ENCODE measurements at places on chromosomes 4 and X. TPM values are rescaled to one million over a fixed set of nuclear protein-coding genes. Genes with fewer than 3 reads are reported as not detected.

The FAM47A gene
- total RNA-seq, result not detected

The ANKRD50 gene
- total RNA-seq, result 20.6 TPM

The CASK gene
- 41.0 TPM for total RNA-seq

The ENPP6 gene
- 0.98 TPM for total RNA-seq

The FAM3A gene
- 59.9 TPM for total RNA-seq

The MAGEA10 gene
- total RNA-seq, result not detected

The GC gene
- not detected for total RNA-seq

The MAGEC1 gene
- total RNA-seq, result not detected

The MAGEB1 gene
- total RNA-seq, result not detected

DNA sequence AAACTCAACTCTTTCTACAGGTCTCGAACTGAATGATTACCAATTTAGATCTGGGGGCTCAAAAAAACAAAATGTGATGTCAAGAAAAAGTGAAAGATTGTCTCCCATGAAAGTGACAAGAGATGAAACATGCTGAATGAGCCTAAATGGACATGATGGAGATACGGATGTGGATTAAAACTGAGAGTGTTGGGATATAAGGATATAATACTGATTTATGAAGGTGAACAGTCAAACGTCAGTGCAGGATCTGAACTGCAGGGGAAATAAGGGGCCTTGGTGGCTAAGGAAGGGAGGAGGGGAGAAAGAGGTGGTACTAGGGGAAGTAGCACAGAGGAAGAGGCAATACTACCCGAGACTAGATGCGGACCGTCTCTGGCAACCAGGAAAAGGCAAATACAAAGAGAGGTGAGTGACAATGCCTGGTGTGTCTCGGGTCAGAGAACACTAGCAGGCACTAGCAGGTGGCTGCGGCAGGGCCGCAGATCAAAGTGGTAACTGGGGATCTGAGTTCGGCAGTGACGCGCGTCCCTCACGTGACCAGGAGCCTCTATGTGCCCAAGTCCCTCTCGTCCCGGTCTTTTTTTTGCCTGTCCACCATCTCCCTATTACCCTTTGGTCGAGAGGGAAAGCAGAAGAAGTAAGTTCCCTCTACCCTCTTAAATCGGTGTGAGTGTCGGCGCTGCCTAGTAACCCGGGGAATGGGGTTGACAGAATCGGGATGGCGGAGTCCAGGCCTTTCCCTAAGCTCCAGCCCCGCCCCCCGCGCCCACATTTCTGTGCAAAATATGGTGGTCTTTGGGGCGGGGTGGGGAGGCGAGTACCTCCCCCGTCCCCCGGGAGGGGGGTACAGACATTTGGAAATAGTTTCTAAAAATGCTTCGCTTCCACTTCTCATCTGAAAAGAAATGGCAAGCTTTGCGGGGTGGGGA, at the start of gene TCEAL1:
TCEAL1 (plus strand) TSS at position 590 of the 932 bp plus-strand sequence. CDS start 942 bp downstream, outside the sequence.
- no peak for DNase-seq

- no peak for DNase-seq
Observed at GRCh38 chr4:41120297-41121217, 93.8 kb downstream of the APBB2 start.

- no peak for DNase-seq
Observed at GRCh38 chr4:55004831-55005230, 120.6 kb downstream of the KDR start.

- DNase-seq, result no peak
Observed at GRCh38 chr4:174357321-174357720, 73.6 kb downstream of the CEP44 start.

DNA sequence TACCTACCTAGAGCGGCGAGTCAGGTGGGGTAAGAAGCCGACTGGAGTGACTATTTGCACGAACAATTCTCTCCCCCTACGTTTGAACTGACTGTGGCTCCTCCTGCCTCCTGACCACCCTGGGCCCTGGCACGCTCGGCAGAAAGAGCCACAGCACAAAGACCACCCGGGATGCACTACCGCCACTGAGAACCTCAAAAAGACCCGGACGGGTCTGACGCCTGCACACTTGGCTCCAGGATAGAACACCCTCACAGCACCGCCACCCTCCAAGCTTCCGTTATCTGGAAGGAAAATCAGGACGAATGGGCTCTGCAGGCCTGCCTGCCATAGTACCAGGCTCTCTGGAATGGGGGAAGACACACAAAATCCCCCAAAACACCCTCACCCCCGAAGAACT, 2.2 kb downstream of the LRPAP1 start:
- no peak for DNase-seq

- DNase-seq, result no peak
Observed at GRCh38 chr4:80788798-80789197, 241.7 kb upstream of the BMP3 start.

DNA sequence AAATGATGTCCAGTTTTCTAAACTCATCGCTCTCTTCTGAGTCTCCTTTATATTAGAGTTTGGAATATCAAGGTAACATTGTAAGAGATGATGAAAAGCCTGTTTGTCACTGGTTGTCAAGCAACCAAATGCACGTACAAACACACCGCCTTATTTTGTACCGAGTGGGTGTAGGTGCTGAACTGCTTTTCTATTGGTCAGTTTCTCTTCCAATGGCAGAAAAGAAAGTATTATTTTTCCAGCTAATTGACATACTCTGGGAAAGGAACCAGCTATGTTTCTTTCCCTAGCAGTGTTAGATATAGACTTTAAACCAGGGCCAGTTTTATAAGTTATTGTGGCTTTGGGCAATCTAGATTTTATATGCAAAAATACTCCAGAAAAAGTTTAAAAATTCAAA, 6.6 kb upstream of the PPM1K start:
- no peak for DNase-seq

DNA sequence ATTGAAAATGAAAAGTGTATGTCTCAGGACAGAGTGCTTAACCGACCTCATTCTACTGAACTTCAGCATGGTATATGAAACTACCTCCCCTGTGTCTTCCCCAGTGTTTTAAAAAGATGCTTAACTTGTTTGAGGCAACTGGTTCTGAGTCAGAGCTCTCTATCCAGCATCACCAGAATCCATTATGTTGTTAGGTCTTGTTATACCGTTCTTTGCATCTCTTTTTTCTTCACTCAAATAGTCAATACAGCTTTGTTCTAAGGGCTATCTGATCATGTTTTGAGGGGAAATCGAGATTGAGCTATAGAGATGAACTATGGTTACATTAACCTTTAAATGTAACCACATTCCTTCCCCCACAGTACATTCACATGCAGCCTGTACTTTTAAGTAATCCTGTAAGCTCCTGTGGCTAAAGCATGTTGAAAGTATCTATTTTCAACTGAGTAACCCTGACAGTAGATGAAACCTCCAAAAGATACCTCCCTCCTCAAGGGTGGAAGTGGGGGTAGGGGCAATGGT, 514.4 kb downstream of the RPA4 start:
- DNase-seq, result no peak

- DNase-seq, result no peak
Observed at GRCh38 chr4:8110071-8110986, 48.3 kb downstream of the ABLIM2 start.

DNA sequence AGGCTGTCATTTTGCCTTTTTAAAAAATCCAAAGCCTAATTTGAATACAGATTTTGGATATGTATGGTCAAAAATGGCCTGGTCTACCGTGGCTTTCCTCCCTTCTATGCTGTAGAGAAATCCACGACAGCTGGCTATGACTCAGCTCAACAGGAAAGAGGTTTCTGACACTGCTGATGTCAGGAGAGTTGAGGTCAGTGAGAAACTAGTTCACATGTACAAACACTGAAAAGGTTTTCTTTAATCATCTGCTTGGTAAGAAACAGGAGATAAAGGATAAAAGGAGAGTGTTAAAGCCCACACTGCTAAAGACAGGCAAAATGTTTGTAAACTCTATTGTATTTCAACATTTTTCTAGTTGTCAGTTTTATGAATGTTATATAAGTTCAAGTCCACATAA, 113.9 kb downstream of the NYX start:
- DNase-seq, result no peak

- DNase-seq, result no peak
Observed at GRCh38 chr4:140116442-140117104, 37.4 kb downstream of the MAML3 start.

GRCh38 chr4:1042352-1043055, 31.1 kb downstream of the FGFRL1 start:
- DNase-seq, result no peak

DNA sequence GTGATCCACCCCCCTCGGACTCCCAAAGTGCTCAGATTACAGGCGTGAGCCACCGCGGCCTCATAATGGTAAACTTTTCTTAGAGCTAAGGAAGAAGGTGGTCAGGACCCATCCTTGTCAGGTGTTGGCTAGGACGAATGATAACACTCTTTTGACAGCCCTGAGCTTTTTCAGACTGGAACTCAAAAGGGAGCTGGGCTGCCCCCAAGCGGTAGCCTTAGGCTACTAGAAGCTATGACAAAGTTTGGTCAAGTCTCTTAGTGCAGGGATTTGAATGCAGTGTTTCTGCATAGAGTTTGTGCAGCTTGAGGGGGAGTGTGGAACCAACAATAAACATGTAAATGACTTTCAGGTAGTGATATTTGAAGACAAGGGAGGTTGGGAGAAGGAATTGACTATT, 11.8 kb upstream of the HSD17B10 start:
- DNase-seq, result no peak

DNA sequence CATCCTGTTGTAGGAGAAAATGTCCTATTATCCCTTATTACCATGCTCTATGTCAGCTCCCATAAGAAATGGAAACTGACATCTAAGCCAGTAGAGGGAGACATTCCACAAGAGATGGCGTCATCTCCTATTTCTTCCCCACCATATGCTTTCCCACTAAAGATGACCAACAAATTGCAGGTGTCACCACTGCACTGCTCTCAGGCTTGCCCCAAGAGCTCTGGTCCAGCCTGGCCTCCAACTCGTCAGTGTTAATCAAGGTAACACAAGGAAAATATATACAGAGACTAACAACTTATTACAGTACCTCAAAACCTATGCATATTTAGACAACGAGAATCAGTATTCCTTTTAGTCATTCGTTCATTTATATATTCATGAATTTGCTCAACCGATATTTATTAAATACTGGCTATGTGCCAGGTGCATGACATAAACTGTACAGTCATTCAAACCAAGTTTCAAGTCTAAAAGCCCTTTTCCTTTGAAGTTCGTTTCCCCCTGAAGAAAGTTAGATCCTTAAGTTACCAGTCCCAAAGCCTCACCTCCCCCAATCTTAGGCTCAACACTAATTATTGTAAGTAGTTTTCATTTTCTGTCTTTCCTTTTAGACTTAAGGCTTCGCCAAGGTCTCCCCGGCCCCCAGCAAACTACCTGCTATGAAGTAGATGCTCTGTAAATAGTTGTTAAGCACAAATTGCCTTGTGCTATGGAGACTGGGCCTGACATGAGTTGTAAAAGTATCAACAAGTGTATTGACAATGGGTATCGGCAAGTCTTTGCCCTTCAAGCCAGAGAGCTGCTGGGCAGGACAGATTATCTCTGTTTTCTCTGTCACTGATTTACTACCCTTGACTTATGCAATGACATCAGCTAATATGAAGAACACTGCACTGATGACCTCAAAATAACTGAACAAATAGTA, 3.1 kb upstream of the FGB start:
- DNase-seq, result no peak

GRCh38 chr4:85448906-85449890, 25.8 kb upstream of the ARHGAP24 start:
- no peak for DNase-seq

GRCh38 chrX:153378607-153379006, 22.5 kb downstream of the PNMA6E start:
- DNase-seq, result no peak

GRCh38 chrX:36035550-36035949, 116.0 kb downstream of the CFAP47 start:
- no peak for DNase-seq

DNA sequence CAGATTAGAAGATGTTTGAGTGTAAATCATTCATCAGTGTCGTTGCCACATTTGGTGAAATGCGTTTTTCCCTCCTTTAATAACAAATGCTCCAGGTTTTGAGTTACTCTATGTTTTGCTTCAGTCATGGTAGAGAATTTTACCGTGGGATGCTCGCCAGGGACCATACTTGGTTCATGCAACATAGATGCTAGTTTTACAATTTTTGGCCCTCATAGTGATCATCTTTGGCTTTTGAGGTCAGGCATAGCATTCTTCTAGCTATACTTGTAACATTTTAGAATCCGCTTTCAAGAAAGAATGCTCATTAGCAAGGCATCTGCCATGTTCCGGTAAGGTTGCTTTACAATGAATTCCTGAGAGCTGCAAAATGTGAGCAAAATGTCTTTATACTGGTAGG, 147.2 kb downstream of the SPCS3 start:
- no peak for DNase-seq

DNA sequence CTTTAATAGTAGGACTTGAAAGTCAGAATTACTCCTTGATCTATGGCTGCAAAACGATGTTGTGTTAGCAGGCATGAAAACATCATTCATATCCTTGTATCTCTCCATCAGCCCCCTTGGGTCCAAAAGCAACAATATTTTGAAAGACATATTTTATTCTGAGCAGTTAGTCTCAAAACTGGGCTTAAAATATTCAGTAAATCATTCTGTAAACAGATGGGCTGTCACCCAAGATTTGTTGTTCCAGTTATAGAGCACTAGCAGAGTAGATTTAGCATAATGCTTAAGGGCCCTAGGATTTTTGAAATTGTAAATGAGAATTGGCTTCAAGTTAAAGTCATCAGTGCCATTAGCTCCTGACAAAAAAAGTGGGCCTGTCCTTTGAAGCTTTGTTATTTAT, 1565.6 kb downstream of the STIM2 start:
- DNase-seq, result no peak
